ENCODE measurements at places on chromosomes 2 and 18.

DNA sequence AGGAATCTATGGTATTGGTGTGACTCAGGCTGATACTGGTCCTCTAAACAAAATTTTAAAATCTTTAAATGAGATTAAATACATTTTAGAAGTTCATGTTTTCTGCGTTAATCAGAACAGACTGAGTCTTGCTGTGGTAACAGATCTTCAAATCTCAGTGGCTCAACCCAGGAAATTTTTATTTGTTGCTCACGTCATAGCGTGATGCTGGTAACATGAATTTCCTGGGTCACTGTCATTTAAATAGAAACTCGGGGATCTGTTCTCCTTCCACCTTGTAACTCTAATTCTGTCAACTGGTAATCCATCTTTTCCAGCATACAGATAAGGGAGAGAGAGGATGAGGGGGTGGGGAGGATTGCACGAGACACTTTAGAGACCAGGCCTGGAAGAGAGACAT lies 90.0 kb downstream of the CDC42EP3 start:
- no peak for DNase-seq

DNA sequence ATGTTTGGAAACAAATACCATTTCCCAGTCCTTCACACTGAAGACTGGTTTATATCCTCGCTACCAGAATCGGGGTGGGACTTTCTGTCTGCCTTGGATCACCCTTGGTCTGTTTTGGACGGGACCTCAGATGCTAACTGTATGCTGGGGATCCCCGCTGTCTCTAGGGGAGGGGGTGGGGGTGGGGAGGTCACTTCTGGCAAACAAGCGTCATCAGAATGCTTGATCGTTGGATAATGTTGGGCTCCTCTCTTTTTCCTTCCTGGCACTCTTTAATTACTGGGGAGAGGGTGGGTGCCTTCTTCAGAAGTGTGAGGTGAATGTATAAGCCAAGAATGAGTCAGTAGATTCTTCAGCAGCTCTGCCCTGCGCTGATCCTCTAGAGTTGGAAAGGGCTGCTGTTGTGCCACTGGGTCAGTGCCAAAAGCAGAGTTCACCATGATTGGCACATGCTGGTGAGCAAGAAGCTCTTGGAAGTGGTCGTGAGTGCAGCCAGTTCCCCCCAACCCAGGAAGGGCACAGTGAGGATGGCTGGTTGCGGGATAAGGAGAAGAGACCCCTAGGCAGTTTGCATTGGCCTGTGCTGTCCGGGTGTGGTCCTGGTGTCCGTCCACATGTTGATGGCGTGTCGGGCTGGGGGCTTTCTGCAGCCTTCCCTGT lies 32.2 kb downstream of the DGKD start:
- no peak for DNase-seq

- DNase-seq, result no peak
Observed at GRCh38 chr2:71613953-71614925, 160.9 kb downstream of the DYSF start.

DNA sequence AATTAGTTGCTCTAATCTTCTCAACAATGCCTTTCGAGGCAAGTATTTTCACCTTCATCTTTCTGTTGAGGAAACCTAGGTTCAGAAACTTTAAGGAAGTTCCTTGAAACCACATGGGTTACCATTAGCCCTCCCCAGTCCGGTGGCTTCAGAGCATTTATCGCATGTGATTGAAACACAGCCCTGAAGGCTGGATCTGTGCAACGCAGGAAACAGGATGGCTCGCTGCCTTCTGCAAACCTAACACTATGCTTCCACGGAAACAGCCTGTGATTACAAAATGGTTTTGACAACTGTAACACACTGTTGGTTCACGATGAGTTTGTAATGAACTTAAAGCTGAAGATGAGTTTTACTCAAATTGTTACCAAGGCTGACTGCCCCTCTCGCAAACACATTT lies 68.5 kb downstream of the EPB41L3 start:
- DNase-seq, result no peak

DNA sequence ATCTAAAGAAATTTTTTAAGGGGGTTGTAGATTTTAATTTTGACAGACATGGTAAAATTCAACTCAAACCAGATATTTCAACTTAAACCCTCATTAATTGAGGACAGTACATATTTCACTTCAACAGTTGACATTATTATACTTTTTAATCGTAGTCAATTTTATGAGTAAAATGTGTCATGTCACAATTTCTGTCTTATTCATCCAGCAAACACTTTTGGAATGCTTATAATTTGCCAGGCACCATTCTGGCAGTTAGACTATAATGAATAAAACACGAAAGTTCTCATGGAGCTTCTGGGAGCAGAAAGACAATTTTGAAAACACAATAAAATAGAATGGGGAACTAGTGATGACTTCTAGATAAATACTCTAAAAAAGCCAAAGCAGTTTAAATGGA lies 1094.8 kb downstream of the SUCLG1 start:
- DNase-seq, result no peak

DNA sequence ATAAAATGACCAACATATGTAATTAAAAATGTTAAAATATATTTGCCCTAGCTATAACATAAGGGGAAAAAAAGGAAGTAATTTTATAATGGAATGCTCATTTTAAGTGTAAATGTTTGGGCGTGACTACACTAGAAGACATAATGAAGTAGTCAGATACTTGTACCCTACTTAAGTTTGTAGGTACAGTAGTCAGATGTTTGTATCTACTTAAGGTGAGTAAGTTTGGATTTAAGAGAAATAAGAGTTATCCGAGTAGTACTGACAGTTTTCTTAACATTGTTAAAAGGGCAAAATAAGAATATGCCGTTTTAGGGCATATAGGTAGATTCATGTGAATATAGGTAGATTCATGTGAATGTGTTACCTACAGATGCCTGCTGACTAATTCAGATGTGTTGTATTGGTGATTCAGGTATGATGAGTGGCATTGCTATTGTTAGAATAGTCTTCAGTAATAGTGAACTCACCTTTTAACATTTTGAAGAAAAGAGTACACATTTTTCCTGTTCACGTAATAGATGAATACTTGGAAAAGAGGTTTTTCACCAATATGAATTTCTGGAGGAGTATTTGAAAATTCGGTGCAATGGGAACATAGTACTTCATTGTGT lies 14.9 kb downstream of the VAPA start:
- DNase-seq, result no peak

GRCh38 chr2:233009661-233010060 lies 3.4 kb downstream of the NGEF start:
- no peak for DNase-seq

DNA sequence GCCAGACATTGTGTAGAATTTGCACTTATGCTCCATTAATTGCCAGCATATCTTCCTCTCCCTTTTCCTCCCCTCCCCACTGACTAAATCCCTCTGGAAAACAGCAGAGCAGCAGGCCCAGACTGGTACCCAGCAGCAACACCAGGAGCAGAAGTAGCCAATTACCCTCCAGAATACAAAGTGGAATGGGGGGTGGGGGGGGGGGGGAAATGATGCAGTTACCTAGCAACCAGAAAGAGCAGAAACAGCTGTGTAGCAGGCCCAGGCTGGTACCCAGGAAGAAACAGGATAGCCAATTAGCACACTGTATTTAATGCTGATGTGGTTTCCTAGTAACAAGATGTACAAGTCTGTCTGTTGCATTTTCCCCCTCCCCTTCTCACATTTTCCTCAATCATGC lies 52.3 kb downstream of the KLF7 start:
- DNase-seq, result peak; percentile 18

- no peak for DNase-seq
Observed at GRCh38 chr18:75400366-75400765, 27.1 kb downstream of the SMIM21 start.

All from DMS79 treated with DMSO at 0.1 percent for 48 hours (cell line).